Activated CD4-positive, alpha-beta T cell treated with anti-CD3 and anti-CD28 coated beads, Interleukin-2, amount 50 U/mL, for 24 hours (primary cell): ENCODE measurements at places on chromosomes 12 and 14.
A peak's percentile ranks its signal among the peaks of the same experiment; 100 is the strongest.

DNA sequence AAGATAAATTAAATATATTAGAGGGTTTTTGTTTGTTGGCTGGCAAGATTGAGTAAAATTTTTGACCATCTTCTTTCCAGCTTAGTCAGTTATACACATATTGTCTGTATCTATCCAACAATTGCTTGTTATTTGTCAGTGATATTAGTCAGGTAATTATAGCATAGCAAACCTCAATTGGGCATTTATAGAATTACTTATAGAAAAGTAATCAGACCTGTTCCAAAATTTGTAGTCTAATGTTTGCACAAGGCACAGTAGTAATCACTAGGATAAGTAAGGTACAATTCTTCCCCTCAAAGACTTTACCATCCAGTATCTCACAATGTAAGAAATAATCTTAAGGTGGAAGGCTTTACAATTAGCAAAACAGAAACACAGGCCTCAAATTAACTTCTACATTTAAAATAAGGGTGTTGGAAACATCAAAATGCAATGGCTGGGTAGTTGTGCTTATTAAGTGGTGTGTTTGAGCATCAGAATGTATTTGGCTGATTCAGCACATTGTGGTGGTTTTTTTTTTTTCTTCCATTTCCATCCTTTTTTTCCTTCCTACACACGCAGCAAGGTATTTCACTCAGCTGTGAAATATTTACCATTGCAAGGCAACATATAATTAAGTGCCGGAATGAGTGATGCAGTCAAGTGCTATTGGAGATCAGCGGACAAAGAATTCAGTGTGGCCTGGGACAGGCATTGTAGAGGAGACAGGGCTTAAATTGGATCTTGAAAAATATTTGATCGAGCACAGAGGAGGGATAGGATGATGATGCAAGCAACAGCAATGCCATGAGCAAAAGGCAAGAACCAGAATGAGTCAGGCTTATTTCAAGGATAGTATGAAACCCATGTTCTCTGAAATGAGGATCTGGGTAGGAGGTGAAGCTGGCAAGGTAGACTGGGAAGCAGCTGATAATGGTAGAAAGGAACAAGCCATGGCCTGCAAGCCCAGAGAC, 178.2 kb downstream of the AKAP6 start:
- no peak for DNase-seq

DNA sequence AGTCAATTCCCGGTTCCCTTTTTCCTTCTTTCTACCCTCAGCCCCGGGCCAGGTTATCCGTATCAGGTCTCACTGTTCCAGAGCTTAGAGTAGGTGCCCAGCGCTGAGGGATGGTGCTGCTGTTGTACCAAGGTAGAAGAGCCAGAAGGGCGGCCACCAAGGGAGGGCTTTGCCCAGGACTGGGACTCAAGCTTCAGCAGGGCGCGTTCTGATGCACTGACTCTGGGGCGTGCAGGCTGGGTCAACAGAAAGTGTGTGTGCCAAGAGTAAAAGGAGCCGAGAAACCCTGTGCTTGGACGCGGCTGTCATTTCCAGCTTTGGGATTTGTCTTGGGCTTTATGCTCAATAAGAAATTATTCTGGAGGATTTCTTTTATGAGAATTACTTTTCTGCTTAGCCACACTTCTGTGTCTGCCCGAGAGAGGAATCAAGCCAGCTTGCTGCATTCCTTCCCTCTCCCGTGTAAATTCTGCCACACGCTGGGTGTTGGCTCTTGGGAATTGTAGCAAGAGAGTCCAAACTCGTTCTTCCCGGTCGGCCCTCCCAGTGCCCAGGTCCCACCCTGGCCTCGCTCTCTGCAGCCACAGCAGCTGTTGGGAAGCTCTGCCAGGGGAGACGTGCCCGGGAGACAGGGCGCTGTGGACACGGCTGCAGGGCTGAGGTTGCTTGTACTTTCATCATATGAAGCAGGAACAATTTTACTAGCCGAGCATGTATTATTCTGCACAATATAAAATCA, 98.0 kb downstream of the FBXL14 start:
- DNase-seq, result no peak

GRCh38 chr14:20477211-20477876, 8.1 kb downstream of the PNP start:
- no peak for DNase-seq

GRCh38 chr14:106586098-106586704, 1059.8 kb downstream of the TMEM121 start:
- peak; percentile 56 for DNase-seq

DNA sequence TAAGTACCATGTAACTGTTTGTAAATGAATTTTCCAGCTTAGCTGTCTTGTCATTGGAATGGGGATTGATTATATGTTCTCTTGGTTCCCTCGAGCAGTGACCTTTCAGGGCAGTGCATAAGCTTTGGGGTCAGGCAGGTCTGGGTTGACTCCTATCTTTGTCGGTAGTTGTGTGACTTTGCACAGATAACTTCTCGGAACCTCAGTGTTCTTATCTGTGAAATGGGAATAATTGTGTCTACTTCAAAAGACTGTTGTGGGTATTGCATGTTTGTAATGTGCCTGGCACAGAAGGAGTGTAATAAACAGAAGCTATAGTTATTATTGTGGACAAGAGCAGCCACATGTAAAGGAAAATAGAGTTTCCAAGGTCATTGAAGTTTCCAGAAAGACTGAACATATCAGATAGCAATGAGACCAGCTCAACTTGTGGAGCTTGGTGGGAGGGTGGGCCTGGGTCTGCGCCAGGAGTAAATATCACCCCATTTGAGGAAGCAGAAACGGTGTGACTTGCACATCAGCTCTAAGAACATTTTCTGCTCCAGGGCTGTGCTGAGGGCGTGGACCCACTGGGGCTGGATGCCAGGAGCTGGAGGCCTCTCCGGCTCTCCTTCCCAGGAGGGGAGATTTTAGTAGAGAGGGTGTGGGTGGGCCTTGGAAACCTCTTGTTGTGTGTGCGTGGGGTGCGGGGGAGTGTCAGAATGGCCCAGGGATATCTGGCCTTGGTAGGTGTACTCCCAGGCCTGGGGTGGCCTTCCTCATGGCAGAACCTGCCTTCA, 19.7 kb downstream of the FOS start:
- no peak for DNase-seq

- no peak for DNase-seq
Observed at GRCh38 chr12:66678338-66679275, at the start of gene GRIP1. TSS of gene GRIP1 (minus strand) at chr12:66679076. CDS start at chr12:66678904, 172 bp downstream.

DNA sequence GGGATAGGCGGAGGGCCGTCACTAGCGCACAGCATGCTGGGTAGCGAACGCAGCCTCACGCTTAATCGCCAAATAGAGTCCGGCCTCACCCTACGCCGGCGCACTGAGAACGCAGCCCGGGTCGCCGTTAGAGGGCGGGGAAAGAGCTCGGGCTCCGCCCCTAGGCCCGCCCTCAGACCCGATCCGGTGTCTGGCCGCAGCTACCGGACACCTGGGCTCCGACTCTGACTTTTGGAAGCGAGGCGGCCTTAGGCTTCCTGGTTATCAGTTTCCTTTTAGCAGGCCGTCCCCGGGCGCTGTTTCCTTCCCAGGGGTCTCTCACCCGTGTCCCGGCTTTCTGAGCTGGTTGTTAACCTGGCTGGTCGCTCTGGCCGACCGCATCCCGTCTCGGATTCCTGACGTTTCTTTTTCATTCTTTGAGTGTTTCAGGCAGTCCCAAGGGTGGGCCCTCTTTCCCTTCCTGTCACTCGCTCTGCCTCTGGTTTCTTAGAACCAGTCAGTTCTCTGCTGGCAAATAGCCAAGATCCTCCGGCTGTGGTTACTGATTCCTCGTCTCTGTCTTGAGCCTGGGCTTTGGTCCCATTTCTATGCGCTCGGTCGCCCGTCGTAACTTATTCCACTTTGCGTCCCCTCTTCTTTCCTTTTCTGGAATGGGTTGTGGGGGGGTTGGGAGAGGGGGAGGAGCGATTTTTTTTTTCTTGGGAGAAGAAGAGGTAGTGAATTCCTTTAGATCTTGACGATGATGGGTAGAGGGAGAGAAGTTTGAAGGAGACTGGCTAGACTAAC, 464 bp upstream of the STRN3 start:
- peak; percentile 73 for DNase-seq

GRCh38 chr12:111448846-111449790, 43.4 kb downstream of the SH2B3 start:
- DNase-seq, result no peak

- DNase-seq, result no peak
Observed at GRCh38 chr14:29536886-29537511, 390.6 kb downstream of the PRKD1 start.

DNA sequence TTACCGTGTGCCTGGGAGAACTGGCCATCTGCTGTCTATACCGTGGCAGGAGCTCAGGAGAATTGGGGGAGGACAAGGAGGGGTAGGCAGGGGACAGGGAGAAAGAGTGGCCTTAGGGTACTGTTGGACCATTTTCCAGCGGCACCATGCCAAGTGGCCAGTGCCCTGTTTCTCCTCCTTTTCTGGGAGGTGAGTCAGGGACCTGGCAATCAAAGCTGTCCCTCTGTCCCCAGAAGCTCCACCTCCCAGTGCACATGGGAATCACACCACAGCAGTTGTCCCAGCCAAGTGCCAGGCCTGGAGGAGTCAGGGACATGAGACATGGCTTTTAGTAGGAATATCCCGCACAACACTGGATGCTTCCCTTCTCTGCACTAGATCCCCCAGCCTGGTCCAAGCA, 118.0 kb downstream of the GCH1 start:
- no peak for DNase-seq

DNA sequence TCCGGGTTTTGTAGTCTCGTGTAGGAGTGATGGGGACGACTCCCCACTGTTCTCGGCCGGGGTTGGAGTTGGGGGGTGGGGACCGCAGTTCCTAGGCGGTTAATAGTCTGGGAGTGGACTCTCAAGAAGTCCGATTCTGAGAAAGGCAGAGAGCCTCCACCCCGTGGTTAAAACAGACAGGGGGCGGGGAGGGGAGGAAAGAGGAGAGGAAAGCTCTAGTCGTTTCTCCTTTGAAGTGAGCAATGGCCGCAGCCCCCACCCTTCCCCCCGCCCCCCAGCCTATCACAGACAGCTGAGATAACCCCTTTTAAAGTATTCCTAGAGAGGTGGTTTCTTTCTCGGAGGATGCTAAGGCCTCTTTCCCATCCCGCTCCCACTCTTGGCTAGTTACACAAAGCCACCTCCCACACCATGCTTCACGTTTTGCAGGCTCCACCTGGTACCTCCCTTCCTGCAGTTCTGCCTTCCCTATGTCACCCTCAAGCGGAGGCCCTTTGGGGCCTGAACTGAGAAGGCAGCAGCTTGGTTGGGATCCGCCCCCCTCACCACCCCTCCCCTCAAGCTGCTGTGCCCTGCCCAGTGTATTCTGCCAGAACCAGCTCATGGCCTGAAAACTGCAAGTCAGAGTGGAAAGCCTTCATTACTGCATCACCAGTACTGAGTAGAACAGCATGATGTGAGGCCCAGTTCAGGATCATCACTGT, 853 bp downstream of the USP5 start:
- peak; percentile 72 for DNase-seq

GRCh38 chr12:76199808-76200207, 115.3 kb upstream of the NAP1L1 start:
- DNase-seq, result no peak

GRCh38 chr12:124410354-124411175, 115.7 kb downstream of the RFLNA start:
- no peak for DNase-seq

GRCh38 chr12:116094475-116094874, 183.0 kb downstream of the MED13L start:
- no peak for DNase-seq

GRCh38 chr14:88297306-88297705, 25.8 kb downstream of the KCNK10 start:
- DNase-seq, result no peak

- no peak for DNase-seq
Observed at GRCh38 chr14:28651148-28651547, 115.4 kb upstream of the FOXG1 start.

- no peak for DNase-seq
Observed at GRCh38 chr12:42892702-42893551, 303.4 kb upstream of the PRICKLE1 start.

DNA sequence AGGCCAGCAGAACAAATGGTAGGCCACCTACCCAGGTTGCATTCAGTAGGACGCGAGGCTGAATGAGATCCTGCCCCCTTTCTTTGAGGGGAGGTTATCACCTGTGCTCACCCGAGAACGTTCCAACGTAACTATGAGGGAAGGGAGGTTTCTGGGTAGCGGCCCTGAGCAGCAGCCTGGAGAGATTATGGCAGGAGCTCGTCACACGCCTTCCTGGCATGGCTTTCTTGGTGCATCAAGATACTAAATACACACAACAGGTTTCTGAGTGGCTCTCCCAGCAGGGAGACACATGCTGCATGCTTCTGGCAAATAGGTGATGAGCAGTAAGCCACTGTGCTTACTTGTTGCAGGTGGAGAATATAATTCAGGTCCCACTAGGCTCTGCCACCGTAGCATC, 147.7 kb downstream of the CALM1 start:
- no peak for DNase-seq

- DNase-seq, result no peak
Observed at GRCh38 chr12:109173443-109174240, 57.3 kb downstream of the ACACB start.

DNA sequence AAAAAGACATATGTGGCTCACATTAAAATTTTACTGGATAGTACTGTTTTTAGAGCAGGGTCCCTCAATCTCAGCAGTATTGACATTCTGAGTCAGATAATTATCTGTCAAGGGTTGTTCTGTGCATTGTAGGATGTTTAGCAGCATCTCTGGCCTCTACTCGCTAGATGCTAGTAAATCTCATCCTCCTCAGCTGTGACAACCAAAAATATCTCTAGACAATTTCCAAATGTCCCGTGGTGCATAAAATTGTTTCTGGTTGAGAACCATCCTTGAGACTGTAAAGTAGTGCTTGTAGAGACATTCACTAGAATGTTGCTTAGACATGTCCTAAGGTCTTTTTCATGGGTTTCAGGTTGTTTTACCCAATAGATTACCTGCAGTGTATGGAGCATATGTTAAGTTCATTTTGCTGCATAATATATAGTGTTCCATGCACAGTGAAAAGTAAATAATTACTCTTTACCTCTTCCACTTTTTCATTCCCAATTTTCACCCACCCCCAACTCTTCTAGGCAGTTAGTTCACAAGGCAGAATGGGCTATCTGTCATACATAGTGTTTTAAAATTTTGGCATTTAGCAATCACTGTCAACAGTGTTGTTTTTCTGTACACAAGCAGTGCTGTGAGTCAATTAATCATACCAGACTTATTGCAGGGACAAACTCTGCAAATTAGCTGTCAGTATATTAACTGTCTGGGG, 200.2 kb upstream of the SLC38A2 start:
- no peak for DNase-seq

- no peak for DNase-seq
Observed at GRCh38 chr14:77027538-77028383, 747 bp downstream of the IRF2BPL start.

DNA sequence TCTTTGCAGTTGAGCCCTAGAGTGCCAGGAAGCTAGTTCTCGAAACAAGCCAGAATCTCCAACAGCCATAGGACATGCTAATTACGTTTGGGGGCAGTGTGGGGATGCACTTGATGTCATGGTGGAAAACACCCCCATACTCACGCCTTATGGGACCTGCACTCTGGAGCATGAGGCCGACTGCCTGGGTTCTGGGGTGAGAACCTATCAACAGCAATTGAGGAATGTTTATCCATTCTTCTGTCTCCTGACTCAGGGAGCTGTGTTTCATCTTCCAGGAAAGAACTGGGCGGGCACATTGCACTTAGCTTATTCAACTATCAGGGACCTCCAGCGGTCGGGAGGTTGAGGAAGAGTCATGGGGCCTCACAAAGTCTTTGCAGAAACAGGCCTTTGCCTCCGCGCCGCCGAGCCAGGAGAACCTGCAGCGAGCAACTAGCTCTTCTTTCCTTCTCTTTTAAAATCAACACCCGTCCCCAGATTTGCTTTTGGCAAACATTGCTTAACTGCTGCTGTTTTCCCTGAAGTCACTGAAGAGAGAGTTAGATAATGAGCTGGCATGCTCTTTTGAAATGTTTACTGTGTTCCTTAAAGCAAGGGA, 226.1 kb upstream of the DIO3 start:
- no peak for DNase-seq

- DNase-seq, result no peak
Observed at GRCh38 chr14:94907626-94908261, 137.8 kb upstream of the GSC start.
